ENCODE measurements at places on chromosomes 12 and 14.
A peak's percentile ranks its signal among the peaks of the same experiment; 100 is the strongest.

- no peak for DNase-seq
Measured at GRCh38 chr12:12439636-12440035, 82.8 kb downstream of the BORCS5 start.

DNA sequence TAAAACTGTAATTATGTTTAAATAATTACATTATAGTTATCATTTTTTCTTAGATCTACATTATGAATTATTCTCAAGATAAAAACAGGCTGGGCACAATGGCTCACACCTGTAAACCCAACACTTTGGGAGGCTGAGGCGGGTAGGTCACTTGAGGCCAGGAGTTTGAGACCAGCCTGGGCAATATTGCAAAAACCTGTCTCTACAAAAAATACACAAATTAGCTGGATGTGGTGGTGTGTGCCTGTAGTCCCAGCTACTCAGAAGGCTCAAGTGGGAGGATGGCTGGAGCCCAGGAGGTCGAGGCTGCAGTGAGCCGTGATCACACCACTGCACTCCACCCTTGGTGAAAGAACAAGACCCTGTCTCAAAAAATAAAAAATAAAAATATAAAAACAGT is 40.3 kb upstream of the KCNJ8 start:
- DNase-seq, result no peak

DNA sequence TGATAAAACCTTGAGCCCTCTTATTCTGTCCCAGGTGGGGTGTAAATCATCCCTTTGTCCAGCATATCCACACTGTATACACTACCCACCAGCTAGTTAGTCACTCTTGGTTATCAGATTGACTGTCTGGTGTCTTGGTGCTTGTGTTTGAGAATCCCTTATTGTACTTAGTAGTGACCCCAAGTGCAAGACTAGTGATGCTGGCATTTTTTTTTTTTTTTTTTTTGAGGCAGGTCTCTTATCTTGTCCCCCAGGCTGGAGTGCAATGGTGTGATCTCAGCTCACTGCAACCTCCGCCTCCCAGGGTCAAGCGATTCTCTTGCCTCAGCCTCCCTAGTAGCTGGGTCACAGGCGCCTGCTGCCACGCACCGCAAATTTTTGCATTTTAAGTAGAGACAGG is 5.8 kb downstream of the VRK1 start:
- DNase-seq, result no peak

DNA sequence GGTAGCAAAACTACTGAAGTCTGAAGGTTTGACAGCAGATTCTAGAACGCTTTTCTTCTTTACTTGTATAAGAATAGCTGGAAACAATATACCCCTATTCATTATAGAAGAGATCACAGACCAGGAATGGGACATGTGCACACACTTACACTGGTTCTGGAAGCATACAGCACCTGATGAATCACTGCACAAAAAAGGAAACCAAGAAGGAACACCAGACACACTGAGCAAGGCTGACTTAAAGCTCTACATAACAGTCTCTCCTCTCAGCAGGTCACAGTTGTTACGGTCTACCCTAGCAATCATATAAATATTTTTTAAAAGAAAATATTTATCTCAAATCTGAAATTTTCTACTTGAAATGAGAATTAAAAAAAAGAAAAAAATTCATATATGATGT is 13.5 kb downstream of the ATP2B1 start:
- DNase-seq, result no peak

DNA sequence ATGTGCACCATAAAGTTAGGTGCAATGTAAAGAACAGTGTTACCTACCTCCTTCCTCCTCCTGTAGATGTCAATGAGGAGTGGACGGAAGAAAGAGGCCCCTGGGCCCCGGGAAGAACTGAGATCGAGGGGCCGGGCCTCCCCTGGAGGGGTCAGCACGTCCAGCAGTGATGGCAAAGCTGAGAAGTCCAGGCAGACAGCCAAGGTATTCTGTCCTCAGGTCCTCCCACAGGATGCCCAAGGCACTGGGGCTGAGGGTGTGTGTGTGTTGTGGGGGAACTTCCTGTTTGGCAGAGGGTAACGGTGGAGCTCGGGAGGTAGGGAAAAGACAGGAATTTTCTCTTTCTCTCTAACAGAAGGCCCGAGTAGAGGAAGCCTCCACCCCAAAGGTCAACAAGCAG is 6.4 kb downstream of the ATN1 start:
- no peak for DNase-seq

DNA sequence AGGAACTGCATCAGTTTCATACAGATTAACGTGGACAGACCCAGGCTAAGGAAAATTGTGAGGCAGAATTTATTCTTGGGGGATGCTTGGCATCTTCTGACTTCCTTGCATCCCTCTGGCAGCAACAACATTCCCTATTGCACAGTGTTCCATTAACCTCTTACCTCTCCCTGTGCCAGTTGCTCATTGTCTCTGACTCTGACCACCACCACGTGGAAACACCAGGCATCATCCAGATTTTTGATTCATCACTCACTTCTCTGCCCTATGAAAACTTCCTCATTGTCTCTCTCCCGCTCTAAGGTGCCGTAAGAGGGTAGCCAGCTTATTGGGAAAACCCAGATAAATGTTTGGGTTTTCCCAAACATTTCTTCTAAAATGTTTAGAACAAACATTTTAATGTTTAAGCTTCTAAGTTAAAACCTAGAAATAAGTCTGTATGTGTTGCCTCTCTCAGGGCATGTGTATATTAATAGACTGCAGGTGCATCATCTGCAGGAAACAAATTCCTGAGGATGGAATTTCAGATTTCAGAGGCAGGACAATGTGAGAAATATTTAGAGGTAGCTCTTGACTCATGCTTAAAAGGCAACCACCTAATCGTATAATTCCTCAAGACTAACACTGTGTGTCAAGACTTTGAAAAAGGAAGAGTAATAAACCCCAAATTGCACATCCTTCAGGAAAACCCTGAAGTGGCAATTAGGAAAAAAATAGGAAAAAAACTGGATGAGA is 64.5 kb upstream of the SLC35F4 start:
- no peak for DNase-seq

DNA sequence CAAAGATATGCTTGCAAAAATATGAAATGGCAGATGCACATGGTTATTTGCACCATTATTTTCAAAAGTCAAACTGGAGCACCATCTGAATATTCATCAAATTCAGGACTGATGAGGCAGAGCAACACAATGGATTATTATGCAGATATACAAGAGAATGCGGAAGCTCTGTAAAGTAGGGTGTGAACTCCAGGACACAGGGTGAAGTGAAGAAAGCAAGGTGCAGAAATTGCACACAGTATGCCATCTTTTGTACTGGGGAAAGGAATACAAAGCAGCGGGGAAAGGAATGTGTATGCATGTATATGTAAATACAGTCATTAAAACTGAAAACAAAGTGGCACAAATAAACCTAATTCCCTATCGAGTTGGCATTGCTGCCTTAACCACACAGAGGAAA is 22.7 kb upstream of the CLEC4E start:
- DNase-seq, result no peak

- no peak for DNase-seq
Measured at GRCh38 chr12:51818086-51818485, 30.4 kb downstream of the FIGNL2 start.

GRCh38 chr14:24943024-24943423 is 106.9 kb downstream of the STXBP6 start:
- DNase-seq, result no peak

- DNase-seq, result no peak
Measured at GRCh38 chr14:103855734-103856095, 8.3 kb upstream of the PPP1R13B start.

- DNase-seq, result no peak
Measured at GRCh38 chr14:30958555-30959407, 66.7 kb upstream of the AP4S1 start.

DNA sequence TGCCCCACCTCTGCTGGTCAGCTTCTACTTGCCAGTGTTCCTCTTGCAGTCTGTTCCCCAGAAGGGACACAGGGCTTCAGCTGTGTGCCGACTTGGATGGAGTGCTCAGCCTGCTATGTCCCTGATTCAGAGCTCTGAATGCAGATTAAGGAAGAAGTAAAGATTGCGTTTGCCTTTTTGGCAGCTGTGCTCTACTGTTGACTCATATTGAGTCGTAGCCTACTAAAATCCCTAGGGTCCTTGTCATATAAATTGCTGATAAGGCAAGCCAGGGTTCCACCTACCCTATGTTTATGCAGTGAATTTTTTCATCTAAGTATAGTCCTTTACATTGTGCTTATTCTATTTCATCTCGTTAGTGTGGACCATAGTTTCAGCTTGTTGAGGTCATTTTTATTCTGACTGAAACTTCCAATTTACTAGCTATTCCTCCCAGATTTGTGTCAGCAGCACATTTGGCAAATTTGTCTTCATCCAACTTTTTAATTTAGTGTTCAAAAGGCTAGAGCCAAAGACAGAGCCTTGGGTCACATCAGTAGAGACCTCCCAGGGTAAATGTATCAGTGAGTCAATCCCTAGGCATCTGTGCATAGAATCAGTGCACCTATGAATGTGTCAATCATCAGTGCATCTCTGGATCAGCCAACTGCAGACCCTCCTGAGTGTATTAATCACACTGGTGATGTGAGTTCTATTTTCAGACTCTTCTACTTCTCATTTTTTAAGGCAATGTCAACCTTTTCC is 31.9 kb downstream of the CACNA1C start:
- no peak for DNase-seq

GRCh38 chr14:52272375-52272774 is 4.9 kb downstream of the PTGDR start:
- no peak for DNase-seq

- no peak for DNase-seq
Measured at GRCh38 chr12:19927661-19928060, 440.7 kb upstream of the PDE3A start.

- DNase-seq, result peak; percentile 12
Measured at GRCh38 chr12:16037533-16037932, 126.4 kb downstream of the DERA start.

DNA sequence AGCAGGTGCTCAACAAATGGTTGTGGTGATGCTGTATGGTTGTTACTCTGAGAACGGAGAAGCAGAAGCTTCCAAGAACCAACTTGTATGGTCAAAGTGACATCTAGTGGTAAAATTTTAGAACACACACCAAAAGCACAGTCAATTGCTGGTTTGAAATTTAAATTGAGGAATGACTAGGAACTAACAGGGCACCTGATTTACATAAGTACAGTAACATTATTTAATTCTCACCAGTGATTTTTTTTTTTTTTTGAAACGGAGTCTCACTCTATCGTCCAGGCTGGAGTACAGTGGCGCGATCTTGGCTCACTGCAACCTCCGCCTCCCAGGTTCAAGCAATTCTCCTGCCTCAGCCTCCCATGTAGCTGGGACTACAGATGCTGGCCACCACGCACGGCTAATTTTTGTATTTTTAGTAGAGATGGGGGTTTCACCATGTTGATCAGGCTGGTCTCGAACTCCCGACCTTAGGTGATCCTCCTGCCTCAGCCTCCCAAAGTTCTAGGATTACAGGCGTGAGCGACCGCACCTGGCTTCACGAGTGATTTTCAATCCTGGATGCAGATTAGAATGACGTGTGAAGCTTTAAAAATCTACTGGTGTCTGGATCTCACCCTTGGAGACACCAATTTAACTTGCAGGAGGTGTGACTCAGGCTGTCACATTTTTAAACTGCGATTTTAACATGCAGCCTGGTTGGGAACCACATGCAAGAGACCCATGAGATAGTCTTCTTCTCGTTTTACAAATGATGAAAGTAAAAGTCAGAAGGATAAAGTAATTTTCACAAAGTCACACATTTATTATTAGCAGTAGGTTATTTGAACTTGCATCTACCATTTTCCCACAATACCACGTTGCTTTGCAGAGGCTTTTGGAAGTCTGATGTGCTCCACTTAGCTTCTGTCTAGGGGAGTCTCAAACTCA is 14.1 kb upstream of the NUMB start:
- peak; percentile 70 for DNase-seq

Measured in NCI-H2081 treated with DMSO at 0.1 percent for 48 hours (cell line).